K562 (cell line): ENCODE measurements at places on chromosomes 7 and 10.

GRCh38 chr10:46318799-46319198 is 32.0 kb downstream of the ANTXRL start:
- DNase-seq = no peak

DNA sequence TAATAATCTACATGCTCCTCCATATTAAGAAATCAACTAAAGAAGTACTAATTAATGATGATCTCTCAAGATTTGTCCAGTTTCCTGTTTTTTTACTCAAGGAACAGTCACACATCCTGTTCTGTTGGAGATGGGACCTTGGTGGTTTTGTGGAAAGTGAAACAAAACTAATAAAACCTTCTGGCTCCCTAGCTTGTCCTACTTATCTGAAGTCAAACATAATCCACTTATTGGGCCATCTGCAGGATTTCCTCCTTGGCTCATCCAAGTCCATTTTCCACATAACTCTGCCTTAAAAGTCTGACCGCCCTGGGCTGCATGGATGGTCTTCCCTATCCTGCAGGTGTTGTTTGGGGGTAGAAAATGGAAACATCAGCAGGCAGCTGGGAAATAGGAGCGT is 39.4 kb upstream of the TARP start:
- DNase-seq = no peak

GRCh38 chr10:93160140-93160539 is 86.4 kb downstream of the CYP26A1 start:
- no peak for DNase-seq

- no peak for DNase-seq
Measured at GRCh38 chr7:107450970-107451369, 18.9 kb upstream of the GPR22 start.

DNA sequence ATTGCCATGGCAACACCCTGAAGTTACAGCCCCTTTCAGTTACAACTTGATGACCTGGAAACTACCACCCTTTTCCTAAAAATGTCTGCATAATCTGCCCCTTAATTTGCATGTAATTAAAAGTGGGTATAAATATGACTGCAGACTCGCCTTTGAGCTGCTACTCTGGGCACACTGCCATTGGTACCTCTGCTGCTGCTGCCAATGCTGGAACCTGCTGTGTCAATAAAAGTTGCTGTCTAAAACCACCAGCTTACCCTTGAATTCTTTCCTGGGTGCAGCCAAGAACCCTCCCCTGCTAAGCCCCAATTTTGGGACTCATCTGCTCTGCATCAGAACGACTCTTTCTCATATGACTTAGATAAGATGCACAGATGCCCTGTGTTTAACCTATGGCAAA is 10.2 kb upstream of the FRA10AC1 start:
- DNase-seq = no peak

DNA sequence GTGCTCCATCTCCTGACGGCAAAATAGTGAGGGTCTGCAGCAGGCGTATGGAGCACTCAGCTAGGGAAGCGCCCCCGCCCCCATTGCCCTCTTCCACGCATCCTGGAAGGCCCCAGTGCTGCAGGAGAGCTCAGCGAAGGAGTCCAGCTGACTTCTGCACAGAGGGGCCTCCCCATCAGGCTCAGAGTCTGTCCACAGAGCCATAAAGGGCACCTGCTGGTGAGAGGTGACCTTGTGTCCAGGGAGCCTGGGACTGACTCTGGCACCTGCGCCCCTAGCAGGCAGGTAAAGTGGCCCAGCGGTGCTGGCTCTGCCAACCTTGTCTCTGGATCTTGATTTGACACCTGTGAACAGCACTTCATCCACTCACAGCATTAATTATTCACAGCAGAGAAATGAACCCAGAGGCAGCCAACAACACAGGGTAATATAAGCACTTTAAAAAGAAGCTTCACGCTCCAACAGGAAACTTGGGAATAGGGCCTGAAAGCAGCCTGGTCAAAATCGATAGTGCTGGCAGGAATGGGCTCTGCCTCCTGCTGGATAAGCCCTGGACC is 59.6 kb downstream of the VOPP1 start:
- no peak for DNase-seq

DNA sequence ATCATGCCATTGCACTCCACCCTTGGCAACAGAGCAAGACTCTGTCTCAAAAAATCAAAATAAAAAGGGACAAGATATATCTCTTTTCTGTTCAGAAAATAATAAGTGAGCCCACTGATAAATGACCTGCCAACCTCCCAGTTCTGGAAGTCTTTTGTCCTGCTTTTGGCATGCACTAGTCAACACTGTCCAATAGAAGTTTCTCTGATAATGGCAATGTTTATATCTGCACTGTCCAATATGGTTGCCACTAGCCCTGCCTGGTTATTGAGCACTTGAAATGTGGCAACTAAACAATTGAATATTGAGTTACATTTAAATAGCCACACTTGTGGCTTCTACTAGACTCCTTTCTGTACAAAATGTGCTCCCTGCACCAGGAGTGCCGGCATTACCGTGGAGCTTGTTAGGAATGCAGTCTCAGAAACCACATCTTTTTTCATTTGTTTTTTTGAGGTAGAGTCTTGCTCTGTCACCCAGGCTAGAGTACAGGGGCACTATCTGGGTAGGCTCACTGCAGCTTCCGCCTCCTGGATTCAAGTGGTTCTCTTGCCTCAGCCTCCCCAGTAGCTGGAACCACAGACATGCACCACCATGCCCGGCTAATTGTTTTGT is 229.7 kb downstream of the CACNB2 start:
- no peak for DNase-seq

DNA sequence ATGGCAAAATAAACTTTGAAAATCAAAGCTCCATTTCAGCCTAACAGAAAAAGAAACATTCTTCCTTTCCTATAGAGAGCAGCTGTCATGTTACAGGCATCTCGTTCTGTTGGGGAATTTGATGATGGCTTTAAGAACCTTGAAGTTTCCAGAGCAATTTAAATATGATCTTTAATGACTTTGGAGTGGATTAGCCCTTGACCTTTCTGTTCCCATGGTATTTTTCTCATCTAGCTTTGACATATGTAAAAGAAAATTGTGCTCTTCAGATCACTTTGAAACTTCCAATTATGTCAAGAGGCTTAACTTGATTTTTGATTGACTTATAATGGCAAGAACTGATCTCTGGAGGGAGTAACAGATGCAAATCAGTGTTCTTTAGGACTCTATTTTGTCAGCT is 157.6 kb upstream of the SEMA3E start:
- no peak for DNase-seq

DNA sequence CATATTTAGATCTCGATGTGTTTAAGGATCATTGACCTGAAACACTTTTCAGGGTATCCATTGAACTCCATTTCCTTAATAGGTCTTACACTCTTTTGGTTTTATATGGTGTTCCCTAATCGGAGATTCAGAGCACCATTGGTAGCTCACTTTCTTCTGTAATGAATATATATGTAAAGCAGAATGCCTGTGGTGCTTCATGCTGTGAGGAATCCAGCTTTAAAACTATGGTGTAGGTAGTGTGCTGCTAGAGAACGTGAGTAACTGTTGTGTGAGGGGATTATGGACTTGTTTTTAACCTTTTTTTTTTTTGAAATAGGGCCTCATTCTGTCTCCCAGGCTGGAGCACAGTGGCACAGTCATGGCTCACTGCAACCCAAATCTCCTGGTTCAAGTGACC is 376.9 kb upstream of the LRGUK start:
- DNase-seq = no peak

DNA sequence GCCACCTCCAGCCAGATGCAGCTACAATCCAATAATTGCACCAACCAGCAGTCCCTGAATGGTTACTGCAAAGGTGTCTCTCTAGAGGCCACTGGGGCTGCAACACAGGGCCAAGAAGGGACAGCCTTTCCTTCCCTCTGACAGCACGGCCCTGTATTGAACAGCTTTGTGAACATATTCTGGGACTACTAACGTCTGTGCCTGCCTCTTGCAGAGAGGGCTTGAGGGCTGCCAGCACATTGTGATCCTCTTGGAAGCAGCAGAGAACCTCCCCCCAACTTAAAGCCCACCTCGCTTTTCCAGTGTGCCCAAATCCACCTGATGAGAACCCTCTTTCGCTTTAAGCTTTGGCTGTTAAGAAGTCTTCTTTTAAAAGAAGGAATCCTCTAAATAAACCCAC is 415.9 kb downstream of the RPS24 start:
- DNase-seq = no peak

- DNase-seq = no peak
Measured at GRCh38 chr10:116215651-116216050, 57.4 kb downstream of the GFRA1 start.

DNA sequence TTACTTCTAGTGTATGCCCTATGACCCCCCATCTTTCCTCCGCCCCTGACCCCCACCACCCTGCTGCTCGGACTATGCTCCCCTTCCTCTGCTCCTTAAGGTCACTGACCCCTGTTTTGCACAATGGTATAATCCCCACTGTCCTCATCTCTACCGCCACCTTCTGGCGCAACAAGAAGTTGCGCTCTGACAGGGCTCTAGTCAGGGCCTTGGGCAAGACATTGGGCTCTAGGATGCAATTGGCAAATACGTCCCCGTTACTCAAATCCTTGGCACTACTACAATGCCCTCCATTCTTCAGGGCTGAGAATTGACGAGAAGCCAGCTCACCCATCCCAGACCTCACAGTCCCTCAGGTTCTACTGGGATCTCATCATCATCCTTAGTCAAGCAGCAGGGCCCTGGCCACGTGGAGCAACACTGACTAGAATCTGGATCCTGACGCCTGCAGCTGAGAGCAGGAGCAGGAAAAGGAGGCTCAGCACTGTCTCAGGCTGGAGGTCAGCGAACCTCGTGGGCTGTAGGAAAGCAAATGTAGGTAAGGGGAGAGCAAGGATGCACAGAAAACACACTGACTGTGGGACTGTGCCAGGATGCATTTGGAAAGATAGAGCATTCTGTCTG is 10.6 kb downstream of the LRIT2 start:
- DNase-seq = peak; percentile 75

GRCh38 chr10:113924664-113925063 is 70.2 kb downstream of the NHLRC2 start:
- no peak for DNase-seq

- DNase-seq = no peak
Measured at GRCh38 chr10:34730726-34731125, 84.4 kb downstream of the PARD3 start.

- no peak for DNase-seq
Measured at GRCh38 chr7:155710530-155710929, 66.1 kb downstream of the RBM33 start.

DNA sequence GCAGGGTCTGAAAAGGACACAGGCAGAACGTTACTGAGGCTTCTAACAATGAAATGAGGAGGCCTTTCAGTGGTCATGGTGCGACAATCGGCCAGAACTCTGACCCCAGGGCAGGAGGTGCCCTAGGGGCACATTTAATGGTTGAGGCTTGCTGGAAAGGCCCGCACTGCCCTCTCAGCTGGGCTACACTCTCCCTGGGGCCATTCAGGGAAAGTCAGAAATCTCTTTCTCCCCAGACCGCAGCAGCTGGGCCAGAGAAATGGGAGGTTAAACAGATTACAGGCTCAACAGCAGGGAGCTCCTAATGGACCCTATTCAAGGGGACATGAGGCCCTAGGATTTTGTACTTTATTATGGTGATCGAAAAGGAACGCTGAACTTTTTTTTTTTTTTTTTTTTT is 85.6 kb upstream of the FGFR2 start:
- no peak for DNase-seq

- DNase-seq = no peak
Measured at GRCh38 chr7:44962483-44963251, 16.1 kb downstream of the MYO1G start.

GRCh38 chr10:130136226-130137089 is at the start of gene GLRX3:
Gene GLRX3 (plus strand): TSS chr10:130136391. CDS start chr10:130136421, 30 bp downstream.
- DNase-seq = peak; percentile 88

DNA sequence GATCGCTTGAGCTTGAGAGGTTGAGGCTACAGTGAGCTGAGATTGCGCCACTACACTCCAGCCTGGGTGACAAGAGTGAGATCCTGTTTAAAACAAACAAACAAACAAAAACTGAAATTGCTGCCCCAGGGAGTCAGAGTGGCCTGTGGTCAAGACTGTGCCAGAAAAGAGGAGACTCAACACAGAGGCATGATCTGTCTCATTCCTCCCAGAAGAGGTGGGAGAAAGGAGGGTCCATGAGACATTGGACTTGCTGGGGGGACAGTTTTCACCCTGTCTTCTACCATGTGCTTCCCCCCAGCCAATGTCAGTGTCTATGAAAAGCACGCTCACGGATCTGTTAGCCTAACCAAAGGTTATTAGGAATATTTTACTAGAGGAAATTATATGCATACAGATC is 3.2 kb downstream of the ZNF853 start:
- no peak for DNase-seq

GRCh38 chr10:32939296-32940111 is 18.5 kb downstream of the ITGB1 start:
- DNase-seq = no peak

GRCh38 chr7:106504645-106505044 is 156.3 kb downstream of the CCDC71L start:
- no peak for DNase-seq

GRCh38 chr10:28214219-28214618 is 88.6 kb downstream of the MPP7 start:
- no peak for DNase-seq

DNA sequence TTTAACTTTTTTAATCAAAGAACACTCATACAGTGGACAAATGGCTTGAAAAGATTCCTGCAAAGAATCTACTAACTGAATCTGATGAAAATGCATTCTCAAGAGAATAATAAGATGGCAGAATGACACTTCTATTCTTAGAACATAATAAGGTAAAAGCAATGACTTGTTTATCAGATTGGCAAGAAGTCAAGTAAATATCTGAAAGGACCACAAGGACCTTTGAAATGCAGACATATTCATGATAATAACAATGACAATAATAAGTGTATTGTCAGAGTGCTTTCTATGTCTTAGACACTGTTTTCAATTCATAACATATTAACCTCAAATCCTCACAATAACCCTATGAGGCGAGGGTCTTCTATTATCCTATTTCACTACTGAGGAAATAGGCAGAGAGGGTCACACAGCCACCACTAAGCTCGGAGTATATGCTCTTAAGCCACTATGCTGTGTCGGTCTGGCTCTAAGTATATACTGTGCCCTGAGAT is 10.6 kb downstream of the HACD1 start:
- DNase-seq = no peak

DNA sequence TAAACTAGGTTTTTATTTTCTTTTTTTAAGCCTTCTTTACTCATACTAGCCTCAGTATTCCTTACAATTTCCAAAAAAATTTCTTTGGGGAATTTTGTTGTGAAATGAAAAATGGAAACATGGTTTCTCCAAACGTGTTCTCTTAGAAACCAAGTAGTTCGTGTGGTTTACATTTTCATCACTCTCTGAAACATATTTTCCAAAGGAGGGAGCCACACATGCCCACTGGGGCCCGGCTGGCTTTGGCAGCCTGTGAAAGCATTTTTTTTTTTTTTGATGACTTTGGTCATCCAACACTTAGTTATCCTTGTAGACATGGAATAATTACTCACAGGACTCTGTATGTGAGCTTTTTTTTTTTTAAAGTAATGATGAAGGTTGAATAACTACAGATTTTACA is 169.6 kb downstream of the C7orf25 start:
- no peak for DNase-seq

DNA sequence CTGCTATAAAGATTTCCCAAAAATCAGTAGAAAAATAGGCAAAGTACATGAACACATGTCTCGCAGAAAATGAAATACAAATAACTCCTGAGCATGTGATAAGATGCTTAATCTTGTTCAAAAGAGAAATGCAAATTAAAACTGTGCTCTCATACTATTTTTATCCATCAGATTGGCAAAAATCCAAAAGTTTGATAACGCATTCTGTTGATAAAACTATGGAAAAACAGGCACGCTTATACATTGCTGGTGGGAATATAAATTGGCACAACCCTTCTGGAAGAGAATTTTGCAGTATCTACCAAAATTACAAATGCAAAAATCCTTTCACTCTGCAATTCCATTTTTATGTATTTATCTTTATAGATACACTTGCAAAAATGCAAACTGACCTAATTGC is 315.0 kb downstream of the GRID1 start:
- DNase-seq = no peak
